ENCODE measurements at places on chromosomes 3 and 15.

DNA sequence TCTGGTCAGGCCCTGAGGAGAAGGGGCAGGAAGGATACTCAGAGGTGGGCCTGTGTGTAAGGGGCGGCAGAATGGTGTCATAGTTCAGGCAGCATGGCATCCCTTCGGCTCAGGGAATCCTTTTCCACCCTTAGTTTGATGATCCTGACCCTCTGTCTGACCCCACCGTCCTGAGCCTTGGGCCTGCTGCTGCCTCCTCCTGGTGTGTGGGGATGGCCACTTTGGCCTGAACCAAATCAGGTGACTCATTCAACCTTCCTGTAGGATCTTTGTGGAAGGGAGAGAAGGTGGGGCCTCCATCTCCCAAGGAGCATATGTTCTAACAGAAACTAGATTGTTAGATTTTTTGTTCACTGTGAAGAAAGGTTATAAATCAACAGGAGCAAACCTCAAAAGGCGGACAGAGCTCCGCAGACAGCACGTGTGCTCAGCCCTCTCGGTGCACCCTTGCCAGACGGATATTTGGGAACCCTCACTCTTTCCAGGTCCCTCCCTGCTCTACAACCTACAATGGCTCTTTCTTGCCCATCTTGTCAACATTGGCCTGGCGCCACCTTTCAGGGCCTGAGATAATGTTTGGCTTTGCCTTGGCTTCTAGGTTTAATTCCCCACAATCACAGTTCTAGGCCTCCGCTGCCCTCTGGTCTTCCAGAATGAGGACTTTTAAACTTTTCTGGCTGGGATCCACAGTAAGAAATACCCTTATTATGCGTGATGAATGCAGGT, 21.7 kb downstream of the THSD4 start:
- no peak for DNase-seq

DNA sequence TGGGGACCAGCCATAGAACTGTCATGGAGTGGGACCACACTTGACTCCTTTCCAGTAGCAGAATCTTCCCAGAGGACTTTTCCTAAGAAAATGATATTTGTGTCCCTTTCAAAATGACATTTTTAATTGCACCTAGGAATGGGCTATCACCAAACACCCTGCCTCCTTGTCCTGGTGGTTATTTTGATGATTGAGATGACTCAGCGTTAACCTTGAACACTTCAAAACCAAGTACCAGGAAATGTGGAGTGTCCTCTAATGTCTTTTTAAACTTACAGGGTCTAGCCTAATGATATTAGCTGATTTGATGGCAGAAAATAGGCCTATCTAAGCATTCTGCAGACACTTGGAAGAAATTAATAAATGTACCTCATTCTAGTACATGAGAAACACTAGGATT, 90.7 kb downstream of the HHLA2 start:
- DNase-seq: no peak

- no peak for DNase-seq
These were observed 48.4 kb downstream of the HES1 start for GRCh38 chr3:194184265-194184751.

DNA sequence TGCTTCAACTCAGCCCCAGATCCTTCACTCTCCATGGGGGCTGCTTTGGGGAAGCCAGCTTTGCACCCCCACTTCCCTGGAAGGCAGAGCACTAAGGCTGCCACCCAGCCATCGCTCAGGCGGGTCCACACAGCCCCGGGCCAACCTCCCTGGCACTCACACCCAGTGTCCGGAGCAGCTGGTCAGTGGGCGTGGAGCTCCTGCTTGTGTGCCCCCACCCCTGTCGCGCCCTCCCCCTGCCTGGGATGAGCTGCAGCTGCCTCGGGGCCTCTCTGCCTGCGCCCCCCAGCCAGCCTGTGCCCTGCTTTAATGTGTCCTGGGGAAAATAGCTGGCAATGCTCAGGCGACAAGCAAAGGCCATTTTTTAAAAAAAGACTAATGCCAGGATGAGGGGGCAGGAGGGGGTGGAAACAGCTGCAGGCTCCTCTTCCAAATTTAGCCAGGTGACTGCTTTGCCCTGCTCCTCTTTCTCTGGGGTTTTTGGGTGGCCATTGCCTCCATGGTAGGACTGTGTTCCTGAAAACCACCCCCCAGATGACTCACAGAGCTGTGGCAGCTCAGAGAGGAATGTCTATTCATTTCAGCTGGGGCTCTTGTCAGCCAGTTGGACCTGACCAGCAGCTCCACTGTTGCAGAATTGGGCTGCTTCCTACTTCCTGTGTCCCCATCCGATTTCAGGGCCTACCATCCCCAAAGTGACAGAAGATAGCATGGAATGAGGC, 65.0 kb downstream of the CEMIP start:
- DNase-seq: no peak

DNA sequence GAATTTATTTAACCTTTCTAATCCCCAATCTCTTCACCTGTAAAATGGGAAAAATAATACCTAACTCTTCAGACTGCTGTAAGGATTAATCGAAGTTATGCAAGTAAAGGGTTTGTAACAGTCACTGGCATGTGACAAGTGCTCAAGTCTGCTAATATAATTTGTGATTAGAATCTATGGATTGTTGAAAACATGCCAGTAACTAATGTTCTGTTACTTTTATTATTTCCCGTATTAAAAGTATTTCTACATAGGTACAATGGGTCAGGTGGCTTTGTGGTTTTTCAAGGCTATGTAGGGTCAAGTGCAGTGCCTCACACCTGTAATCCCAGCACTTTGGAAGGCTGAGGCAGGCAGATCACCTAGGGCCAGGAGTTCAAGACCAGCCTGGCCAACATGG, 29.4 kb downstream of the ULK4 start:
- no peak for DNase-seq

DNA sequence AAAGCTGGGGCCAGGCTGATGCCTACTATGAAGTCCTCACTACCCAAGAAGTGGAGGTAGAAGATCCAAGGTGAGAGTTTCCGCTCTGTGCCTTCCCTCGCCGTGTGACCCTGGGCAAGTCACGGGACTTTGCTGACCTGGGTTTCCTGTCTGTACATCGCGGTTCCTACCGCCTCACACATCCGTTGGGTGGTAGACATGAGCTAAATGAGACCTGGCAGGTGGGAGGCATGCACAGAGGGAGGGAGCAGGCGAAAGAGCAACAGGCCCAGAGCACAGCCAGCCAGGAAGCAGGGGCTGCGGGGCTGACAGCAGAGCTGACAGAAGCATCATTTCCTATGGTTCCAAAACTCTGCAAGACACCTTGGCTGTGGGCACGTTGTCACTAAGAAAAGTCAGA, 157.3 kb upstream of the BHLHE40 start:
- no peak for DNase-seq

GRCh38 chr3:120071259-120071658, 23.0 kb downstream of the GSK3B start:
- DNase-seq: no peak

GRCh38 chr3:197364410-197365071, 66.1 kb upstream of the DLG1 start:
- no peak for DNase-seq

DNA sequence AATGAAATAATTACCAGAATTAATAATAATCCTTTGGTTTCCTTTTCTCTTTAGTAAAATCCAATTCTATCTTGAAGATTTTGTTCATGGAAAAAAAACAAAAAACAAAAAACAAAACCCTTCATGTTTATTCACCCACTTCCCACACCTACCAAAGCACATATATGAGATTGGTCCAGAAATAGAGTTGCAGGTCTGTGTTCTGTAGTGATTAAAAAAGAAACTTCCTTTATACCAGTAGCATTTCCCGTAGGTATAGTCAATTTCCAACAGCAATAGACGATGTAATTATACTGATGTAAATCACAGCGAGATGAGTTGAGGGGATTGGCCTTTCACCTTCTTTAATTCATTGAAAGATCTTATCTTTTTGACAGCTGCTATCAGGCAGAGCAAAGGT, 194.6 kb downstream of the SOX2 start:
- no peak for DNase-seq

- DNase-seq: no peak
These were observed 23.3 kb downstream of the STAG1 start for GRCh38 chr3:136728918-136729317.

DNA sequence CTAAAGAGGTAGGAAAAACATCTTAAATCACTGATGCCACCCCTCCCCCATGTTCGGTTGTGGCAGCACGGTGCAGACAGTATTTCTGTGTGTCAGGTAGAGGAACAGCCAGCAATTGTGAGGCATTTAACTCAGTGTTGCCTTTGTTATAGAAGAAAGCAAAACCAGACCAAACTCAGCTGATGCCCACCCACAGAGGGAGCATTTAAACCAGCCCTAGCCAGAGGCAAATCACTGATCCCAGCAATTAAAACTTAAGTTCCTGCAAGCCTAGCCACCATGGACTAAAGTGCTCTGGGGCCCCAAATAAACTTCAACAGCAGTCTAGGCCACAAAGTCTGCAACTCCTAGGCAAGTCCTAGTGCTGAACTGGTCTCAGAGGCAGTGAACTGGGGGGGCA, 94.5 kb downstream of the CFAP20DC start:
- DNase-seq: no peak

DNA sequence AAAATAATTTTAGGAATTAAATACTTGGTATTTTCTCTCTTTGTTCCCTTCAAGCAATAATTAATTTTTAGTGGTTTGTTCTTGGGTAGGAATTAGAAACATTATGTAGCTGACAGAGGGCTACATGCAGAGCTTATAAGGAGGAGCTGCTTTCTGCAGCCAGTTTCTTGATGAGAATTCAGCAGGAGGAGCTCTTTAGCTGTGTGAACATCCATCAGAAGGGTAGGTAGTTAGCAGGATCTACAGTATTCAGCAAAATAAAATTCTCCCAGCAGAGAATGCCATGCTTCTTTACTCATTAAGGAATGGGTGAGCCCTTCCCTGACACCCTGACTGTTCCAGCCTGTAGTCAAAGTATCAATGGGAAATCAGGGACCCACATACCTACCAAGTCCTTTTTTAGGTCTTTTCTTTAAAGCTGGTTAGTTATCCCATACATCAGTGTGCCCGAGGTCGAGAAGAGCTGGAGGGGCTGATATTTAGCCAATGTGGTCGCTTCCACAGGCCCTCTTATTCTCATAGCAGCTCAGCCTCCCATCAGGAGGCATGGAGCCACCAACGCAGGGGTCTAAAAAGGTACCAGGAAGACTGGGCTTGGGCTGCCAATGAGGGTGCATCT, 54.0 kb downstream of the KCNAB1 start:
- no peak for DNase-seq

- DNase-seq: no peak
These were observed 235.0 kb downstream of the SLC9A9 start for GRCh38 chr3:143613226-143613625.

DNA sequence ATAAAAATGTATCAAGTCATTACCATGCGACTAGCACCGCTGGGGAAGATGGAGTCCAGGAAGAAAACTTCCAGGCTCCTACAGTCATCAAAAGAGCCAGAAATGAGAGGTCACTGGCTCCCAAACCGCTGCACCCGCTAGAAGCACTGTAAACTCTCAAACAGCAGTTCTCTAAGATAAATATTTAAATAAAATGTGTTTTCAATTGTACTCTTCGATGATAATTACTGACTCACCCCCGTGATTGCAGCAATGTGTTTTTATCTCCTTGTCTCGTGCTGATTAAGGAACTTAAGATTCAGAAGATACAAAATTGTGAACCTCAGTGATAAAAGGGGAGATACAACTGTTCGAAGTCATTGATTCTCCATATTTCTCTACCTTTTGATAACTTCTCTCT, 45.8 kb upstream of the FOXP1 start:
- DNase-seq: no peak

All from C1 segment of cervical spinal cord (tissue), 14 donors.